Activated CD4-positive, alpha-beta T cell treated with anti-CD3 and anti-CD28 coated beads, Interleukin-2, amount 50 U/mL, for 24 hours (primary cell): ENCODE measurements at places on chromosomes 13 and 19.

- no peak for DNase-seq
These were observed 5.6 kb downstream of the PPP1R15A start for GRCh38 chr19:48877855-48878195.

DNA sequence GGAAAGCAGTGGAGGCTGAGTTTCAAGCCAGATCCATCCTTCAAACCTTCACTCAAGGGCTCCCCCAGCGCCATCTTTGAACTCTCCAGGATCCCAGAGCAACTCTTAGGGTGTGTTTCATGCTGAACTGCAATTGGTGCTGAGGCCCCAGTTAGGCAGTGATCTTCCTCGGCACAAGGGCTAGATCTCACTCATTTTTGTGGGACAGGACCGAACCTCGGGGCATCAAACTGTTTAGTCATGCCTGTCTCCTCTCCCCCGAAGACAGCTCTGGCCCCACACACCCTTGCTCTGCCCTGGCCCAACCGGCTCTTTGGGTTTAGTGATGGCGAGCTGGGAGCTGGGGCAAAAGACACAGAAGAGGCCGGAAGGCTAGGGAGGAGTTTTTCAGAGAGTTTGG is 115.1 kb downstream of the NUFIP1 start:
- no peak for DNase-seq

- DNase-seq, result no peak
These were observed 292.9 kb downstream of the SPRY2 start for GRCh38 chr13:80048030-80048429.

- no peak for DNase-seq
These were observed 47.4 kb downstream of the COG3 start for GRCh38 chr13:45512098-45512496.

DNA sequence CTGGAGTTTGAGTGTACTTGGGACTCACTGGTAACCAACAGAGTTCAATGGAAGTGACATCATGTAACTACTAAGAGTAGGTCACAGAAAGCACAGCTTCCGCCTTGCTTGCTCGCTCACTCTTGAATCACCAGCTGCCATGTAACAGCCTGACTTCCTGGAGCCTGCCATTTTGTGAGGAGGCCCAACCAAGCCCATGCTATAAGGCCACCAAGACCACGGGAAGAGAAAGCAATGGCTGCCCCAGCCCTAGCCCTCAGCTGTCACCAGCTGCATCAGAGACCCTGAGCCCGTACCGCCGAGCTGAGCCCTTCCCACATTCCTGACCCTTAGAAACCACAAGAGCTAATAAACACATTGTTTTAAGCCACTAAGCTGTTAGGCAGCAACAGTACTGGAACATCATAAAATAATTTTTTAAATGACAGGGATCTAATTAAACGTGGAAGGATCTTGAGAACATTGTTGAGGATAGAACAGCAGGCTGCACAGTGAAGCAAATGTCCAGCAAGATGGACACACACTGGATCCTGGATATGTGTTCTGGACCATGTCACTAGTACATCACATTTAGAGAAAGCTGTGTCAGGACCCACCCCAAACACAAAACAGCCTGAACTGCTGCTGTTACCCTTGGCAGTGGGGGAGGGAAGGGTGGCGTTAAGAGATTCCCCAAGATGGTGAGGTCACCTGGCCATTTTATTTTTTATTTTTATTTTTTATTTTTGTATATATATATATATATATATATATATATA is 21.7 kb upstream of the LDLR start:
- no peak for DNase-seq

GRCh38 chr19:11254666-11255065 is 7.7 kb downstream of the DOCK6 start:
- no peak for DNase-seq

- no peak for DNase-seq
These were observed 89.9 kb upstream of the MAB21L1 start for GRCh38 chr13:35566340-35566739.

DNA sequence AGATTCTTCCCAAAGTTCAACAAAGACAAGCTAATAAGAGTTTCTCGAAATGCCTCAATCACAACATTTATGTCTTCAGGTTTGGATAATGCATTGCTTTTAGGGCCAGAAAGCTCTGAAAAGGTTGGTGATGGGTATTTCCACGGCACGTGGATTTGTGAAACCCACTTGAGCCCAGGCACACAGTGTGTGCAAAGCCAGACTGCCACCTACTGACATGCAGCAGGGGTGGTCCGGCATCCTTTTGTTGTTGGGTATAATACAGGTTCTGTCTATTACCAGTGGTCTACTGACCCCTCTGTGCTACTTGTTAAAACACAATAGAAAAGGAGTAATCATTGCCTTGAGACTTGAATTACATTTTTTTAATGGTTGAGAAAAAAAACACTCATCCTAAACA is 225.6 kb downstream of the RAP2A start:
- no peak for DNase-seq

DNA sequence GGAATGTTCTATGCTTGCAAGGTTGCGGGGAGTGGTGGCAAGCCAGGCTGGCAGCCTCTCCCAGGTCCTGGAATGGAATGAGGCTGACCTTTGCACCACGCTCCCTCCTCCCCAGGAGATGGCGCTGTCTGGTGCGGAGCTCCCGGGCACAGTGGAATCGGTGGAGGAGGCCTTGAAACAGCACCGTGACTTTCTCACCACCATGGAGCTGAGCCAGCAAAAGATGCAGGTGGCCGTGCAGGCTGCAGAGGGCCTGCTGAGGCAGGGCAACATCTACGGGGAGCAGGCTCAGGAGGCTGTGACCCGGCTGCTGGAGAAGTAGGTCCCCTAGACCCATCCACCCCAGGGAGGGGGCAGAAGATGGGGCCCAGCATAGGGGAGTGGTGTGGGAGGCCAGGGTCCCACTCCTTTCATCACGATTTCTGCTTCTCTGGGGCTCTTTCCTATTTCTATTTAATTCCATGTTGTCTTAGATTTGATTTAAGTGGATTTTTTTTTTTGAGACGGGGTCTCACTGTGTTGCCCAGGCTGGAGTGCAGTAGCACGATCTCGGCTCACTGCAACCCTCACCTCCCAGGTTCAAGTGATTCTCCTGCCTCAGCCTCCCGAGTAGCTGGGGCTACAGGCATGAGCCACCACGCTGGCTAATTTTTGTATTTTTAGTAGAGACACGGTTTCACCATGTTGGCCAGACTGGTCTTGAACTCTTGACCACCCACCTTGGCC is 53.2 kb upstream of the SHKBP1 start:
- DNase-seq, result peak; percentile 22

- DNase-seq, result no peak
These were observed 196.0 kb downstream of the KLF5 start for GRCh38 chr13:73254827-73255226.

DNA sequence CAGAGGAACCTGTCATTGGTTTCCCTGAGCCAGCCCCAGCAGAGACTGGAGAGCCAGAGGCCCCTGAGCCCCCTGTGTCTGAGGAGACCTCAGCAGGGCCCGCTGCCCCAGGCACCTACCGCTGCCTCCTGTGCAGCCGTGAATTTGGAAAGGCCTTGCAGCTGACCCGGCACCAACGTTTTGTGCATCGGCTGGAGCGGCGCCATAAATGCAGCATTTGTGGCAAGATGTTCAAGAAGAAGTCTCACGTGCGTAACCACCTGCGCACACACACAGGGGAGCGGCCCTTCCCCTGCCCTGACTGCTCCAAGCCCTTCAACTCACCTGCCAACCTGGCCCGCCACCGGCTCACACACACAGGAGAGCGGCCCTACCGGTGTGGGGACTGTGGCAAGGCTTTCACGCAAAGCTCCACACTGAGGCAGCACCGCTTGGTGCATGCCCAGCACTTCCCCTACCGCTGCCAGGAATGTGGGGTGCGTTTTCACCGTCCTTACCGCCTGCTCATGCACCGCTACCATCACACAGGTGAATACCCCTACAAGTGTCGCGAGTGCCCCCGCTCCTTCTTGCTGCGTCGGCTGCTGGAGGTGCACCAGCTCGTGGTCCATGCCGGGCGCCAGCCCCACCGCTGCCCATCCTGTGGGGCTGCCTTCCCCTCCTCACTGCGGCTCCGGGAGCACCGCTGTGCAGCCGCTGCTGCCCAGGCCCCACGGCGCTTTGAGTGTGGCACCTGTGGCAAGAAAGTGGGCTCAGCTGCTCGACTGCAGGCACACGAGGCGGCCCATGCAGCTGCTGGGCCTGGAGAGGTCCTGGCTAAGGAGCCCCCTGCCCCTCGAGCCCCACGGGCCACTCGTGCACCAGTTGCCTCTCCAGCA is 4.2 kb downstream of the ZNF574 start:
- no peak for DNase-seq

DNA sequence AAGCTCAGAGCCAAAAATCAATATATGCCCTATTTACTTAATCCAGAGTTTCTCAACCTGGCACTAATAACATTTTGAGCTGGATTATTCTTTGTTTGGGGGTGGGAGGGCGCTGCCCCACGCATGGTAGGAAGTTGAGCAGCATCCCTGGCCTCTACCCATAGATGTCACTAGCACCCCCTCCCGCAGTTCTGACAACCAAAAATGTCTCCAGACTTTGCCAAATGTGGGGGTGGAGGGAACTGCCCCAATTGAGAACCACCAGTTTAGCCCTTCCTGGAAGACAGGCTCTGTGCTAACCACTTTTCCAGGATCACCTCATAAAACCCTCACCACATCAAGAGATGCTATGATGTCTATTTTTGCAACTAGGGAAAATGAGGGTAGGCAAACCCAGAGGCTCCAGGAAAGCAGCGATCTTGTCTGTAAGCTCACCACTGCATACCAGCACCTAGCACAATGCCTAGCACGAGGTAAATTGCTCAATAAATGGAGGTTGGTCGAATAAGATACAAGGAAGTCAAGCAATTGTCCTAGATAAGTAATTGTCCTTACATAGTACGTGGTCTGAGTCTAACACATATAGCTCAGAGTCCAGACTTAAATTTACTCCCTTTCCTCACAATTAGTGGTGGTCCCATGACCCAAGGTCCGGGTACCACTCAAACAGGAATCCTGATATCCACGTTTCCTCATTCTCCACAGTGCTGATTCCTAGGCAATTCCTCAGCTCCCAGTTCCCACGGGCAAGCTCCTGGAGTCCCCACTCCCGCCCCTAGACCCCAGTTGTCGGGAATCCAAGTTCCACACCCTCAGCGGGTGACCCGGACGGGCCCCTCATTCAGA is 892 bp downstream of the TRIR start:
- DNase-seq, result peak; percentile 52

DNA sequence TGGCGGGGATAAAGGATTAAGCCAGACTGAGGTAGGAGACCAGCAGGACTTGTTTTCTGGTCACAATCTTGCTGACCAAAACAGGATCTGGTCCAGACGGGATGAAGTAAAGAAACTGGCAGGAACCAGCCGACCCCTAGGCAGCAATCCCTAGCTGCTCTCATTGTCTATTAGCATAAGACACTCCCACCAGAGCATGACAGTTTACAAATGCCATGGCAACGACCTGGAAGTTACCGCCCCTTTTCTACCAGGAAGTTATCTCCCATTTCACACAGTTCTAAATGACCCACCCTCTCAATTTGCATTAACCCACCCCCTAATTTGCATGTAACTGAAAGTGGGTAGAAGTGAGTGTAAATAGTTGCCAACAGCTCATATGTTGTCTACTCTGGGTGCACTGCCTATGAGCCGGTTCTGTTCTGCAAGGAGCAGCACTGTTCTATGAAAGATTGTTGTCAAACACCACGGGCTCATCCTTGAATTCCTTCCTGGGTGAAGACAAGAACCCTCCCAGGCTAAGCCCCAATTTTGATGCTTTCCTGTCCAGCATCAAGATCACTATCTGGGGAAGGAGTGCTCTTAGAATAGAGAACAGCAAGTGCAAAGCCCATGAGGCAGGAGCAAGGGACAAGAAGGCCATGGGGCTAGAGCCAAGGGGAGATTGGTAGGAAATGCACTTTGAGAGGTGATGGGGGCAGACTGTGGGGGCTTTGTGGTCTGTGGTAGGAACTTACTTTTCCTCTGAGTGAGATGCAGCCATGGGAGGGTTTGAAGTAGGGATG is 13.9 kb upstream of the FBXO27 start:
- DNase-seq, result no peak

- no peak for DNase-seq
These were observed 77.2 kb upstream of the PABPC3 start for GRCh38 chr13:25018729-25019115.

DNA sequence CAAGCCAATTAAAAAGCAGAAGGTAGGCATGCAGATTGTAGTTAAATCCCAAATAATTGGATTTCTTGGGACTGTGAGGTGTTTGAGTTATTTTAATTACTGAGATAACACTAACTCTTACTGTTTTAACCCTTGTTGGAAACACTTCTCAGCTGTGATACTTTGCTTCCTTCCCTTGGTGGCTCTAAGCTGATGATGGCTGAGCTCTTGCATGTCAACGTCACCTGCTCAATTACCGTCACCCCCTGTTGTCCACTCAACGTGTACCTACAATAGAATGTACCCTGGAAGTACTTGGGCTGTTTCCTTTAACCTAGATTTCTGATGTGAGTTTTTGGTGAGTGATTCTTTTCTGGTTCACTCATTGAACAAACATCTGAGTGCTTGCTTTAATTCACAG is 303.4 kb downstream of the SLC7A1 start:
- DNase-seq, result no peak

DNA sequence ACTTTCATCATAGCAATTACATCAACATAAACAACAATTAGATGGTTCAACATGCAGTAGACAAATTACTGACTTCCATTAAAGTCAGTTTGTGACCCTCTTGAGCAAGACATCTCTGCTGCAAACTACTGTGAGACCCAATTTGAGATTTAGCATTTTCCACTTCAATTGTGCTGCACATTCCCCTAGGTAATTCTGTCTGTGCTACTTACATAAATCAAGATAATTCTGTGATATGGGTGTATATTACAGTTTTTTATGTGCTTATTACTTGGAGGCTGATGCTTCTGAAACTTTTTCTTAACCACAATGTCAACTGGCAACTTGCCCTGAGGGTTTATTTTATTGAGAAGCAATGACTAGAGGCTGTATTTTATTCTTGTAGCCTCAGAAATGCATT is 1714.4 kb downstream of the OLFM4 start:
- no peak for DNase-seq

DNA sequence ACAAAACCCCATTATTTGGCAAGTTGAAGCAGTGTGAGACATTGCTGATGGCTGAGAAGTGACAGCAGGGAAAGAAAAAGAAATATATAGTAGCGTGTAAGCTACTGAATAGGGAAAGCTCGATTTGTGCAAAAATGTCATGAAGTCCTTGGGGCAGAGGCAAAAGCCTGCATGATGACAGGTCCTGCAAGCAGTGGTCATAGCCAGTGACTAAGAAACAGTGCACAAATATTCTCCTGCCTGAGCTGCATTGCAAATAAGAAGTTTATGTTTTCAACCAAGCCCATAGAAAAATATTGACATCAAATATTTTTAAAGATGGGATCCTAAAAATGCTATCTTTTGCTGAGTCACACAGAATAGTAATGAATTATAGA is 270.0 kb downstream of the SLITRK6 start:
- no peak for DNase-seq
